ENCODE measurements at places on chromosomes 12 and 14.
A peak's percentile ranks its signal among the peaks of the same experiment; 100 is the strongest.

DNA sequence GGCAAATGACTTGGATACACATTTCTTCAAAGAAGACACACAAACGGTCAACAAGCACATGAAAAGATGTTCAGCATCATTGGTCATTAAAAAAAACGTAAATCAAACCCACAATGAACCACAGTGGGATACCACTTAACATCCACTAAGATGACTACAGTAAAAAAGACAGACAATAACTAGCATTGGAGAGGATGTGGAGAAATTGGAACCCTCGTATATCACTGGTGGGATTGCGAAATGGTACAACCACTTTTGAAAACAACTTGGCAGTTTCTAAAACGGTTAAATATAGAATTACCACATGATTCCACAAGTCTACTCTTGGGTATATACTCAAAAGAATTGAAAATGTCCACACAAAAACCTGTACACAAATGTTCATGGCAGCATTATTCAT, 25.2 kb upstream of the PPFIBP1 start:
- no peak for DNase-seq

GRCh38 chr12:96422192-96422591, 22.0 kb upstream of the CDK17 start:
- no peak for DNase-seq

GRCh38 chr12:93266-94005, 26.9 kb downstream of the IQSEC3 start:
- DNase-seq: no peak

DNA sequence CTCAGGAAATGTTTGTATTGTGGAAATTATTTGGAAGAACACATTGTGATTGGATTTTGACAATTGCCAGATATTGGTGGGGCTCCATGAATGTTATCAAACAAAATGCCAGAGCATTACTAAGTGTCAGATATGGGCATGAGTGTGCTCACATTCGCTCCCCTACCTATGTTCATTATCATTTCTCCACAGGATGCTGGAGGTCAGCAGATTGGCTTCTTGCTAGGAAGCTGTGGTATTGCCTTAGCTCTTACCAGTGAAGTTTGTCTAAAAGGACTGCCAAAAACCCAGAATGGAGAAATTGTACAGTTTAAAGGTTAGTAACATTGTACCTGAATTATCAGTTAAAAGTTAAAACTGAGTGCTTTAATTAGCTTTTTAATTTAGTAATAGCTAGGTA, 78.3 kb upstream of the ATF1 start:
- DNase-seq: no peak

- no peak for DNase-seq
These were observed 21.9 kb upstream of the SLC15A5 start for GRCh38 chr12:16299403-16299802.

DNA sequence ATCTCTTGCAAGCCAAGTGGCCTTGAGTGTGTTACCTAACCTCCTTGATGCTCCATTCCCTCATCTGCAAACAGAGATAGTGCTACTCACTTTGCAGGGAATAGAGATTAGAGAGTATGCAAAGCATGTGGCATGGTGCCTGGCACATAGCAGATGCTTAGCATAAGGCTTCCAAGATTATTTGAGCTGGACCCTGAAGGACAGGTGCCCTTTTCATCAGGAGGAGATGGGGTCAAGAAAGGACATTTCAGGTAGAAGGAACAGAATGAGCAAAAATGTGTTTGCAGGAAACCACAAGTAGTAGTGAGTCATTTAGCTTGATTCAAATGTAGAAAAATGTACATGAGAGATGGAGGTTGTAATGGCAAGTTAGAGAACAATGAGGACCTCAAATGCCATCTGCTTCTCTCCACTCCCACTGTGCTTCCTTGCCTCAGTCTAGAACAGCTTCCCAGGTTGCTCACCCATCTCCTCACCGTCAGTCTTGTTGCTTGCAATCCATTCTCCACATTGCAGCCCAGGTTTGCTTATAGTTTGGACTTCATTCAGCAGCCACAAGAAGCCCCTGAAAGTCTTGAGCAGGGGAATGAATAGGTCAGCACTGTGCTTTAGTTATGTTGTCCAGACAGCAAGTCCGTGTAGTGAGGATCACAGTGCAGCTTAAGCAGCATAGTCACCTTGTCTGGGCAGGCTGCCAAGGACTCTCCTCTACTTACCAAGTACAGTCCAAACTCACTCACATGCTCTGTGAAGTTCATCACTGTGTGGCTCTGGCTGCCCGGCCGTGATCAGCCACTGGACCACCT, 536.3 kb upstream of the CCDC196 start:
- peak; percentile 83 for DNase-seq

- peak; percentile 87 for DNase-seq
These were observed 1.2 kb upstream of the SH2B3 start for GRCh38 chr12:111404362-111405148.

DNA sequence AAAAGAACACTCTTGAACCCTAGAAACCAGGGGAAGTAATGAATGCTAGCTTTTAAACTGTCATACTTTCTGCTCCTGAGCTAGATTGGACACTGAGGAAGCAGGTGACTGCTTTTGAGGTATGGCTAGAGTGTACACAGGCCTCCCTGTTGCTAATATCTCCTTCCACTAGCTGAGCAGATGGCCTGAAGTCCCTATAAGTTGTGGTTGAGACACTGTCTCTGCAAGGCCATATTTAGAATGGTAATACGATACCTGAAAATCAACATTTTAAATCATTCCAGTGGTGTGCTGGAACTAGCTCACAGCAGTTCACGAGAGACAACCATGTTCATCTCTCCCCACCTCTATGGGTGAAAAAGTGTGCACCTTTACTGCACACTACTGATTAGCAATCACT, 46.4 kb upstream of the BMP4 start:
- DNase-seq: peak; percentile 36

GRCh38 chr14:21047378-21047781, 5.2 kb downstream of the RNASE7 start:
- DNase-seq: no peak

DNA sequence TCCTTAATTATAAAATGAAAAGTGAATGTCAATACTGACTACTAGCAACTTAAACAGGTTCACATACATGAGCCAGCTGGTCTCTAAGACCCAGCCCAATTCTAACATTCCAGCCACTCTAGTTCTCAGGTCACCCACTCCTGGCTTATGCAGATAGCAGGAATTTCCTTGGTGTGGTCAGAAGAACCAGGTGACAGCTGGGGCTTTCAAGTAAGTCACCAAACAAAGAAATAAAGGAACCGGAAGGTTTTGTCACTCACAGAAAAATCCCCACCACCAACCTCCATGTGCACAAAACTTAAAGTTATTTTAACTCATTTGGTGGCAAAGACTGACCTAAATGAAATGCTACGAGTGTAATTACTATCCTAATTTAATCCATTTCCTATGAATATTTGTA, 129.6 kb upstream of the CDKN3 start:
- no peak for DNase-seq

DNA sequence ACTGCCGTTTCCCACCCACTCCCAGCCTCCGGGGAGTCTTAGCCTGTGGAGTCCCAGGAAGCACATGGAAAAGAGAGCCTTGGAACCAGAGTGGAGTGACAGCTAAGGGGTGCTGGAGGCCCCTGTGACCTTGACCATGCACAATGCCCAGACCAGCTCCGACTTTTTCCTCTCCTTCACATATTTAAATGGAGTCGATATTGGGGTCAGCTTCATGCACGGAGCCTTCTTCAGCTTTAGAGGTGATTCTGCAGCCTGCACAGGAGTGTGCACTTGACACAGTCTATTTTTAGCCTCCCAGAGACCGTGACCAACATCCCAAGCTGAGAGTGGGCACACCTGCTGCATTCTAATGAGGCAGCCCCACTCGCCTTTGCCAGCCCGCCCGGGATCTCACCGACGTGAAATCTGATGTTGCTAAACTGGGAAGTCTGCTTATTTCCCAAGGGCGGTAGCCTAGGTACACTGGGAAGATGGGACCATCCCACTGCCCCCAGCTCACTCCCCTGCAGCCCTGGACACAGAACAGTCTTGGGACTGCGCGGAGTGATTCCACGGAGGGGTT, 47.5 kb downstream of the PRMT8 start:
- peak; percentile 45 for DNase-seq

DNA sequence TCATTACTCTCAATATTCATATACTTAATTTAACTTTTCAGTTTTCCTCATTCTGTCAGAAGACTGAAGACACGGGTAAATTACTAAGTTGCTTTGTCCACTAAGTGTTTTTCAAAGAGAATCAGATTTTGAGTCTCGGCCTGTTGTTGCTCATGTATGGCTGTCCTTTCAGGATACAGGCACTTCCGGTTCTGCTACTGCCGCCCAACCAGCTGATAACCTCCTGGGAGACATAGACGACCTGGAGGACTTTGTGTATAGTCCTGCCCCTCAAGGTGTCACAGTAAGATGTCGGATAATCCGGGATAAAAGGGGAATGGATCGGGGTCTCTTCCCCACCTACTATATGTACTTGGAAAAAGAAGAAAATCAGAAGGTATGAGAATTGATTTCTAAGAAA, 28.3 kb upstream of the TEAD4 start:
- no peak for DNase-seq

All from kidney (tissue), 22 donors.